ENCODE measurements at places on chromosomes 4 and X.

DNA sequence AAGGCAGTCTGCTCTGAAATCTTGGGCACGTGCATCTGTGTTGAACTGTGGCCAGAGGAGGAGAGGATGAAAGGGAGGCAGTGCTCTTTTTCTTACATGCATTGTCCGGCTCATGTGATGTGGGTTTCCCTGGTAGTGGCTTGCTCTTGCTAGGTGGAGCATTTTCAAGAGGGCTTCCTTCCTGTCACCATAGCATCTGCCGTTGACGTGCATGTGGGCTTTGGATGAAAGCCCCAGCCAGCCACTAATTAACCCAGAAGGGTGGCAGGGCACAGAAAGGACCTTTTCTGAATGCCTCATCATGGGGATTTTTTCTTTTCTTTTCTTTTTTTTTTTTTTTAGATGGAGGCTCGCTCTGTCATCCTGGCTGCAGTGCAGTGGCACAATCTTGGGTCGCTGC, 121.3 kb downstream of the GPR143 start:
- no peak for DNase-seq

DNA sequence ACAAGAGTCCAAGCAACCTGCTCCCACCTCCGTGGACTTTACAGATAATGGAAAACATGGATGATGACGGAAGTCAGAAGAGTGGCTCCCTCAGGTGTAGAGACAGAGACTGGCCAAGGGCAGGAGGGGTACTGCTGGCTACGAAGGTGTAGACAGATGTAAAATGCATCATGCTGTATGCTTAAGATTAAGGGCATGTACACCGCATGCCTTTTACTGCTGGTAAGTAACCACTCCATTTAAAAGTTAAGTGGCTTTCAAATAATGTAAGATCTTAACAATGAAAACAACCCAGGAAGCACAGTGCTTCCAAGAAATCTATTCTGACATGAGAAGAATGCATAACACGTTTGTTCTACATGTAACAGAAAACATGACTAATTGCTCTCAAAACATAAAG, 76.9 kb upstream of the FAM9B start:
- DNase-seq, result no peak

DNA sequence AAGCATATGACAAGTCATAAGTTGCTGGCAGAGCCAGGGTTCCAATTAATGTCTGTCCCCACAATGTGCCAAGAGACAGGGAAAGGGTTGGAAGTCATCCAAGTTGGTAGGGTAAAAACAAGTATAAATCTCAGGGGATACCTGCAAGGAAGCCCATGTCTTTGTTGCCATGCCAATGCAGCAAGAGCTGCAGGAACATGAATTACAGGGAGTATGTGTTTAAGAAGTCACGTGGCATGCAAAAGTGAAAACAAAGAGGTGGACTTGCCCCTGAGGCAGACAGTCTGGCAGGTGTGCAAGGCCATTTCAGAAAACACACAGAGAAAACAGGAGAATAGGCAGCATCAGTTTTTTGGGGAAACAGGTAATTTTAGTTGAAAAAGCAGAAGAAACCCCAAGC, 29.4 kb downstream of the C4orf51 start:
- no peak for DNase-seq

DNA sequence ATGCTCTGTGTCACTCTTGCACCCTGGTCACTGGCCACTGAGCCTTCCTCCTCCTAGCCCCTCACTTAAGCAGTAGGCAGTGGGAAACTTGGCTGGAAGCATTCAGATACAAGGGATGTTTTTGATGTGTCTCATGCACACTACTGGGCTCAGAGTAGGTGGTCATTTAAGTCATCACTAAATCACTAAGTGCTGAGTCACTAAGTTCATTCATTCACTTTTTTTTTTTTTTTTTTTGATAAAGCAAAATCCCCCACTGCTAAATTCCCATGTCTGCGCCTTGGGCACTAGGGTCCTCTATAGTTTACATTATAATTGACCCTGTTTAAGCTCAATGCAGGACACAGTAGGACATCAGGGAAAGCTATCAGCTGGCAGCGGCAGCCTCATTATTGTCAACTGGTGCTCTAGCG, 182.4 kb upstream of the MBNL3 start:
- DNase-seq, result no peak

GRCh38 chrX:96703816-96704215, 19.2 kb downstream of the DIAPH2 start:
- no peak for DNase-seq

GRCh38 chr4:152479428-152480026, 56.4 kb downstream of the FBXW7 start:
- DNase-seq, result no peak

DNA sequence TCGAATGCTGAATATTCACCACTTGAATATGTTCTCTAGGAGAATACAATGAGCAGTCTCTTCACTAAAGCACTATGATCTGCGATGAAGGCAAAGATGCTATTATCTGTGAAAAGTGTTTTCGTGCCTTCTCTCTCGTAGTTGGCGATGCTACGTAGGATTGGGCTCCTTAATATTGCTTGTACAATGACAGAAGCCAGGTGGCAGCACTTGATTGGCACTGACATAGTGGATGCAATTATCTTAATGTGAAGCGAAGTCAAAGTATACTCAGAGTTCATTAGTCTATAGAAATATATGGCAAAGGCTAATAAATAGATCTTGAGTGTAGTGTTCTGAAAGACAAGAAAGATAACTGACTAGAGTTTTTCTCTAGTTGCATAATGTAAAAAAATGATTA, 1135.7 kb upstream of the AGA start:
- no peak for DNase-seq

- no peak for DNase-seq
Observed at GRCh38 chrX:39915596-39915995, 182.2 kb downstream of the BCOR start.

- no peak for DNase-seq
Observed at GRCh38 chr4:118367872-118368271, 15.1 kb upstream of the PRSS12 start.

DNA sequence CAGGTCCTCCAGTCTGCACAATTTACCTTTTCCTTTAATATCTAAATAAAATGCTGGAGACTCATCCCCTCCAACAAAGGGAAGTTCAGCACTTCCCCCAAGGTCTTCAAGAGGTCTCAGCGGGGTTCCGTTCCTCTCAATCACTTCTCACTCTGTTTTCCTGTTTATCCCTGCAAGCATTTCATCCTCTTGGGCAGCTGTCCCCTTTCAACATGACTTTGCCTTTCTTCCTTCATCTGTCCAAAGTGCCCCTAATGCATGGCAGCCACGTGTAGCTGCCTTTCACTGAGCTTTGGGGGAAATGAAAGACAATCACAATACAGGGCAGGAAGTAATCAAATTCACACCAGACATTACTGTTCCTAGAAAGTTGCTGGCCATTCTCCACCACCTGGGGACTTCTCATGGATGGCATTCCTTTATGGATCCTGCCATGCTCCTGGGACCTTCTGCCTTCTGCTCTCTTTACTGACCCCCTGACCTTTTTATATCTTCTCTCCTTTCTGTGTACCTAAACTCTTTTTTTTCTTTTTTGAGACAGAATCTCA, 79.7 kb upstream of the USP9X start:
- DNase-seq, result no peak

- no peak for DNase-seq
Observed at GRCh38 chr4:74291471-74291870, 16.8 kb upstream of the EPGN start.

- DNase-seq, result no peak
Observed at GRCh38 chrX:48493890-48494364, 14.9 kb upstream of the PORCN start.

GRCh38 chrX:14010566-14010965, 19.1 kb downstream of the GEMIN8 start:
- DNase-seq, result no peak

GRCh38 chr4:131531087-131531486, 1618.0 kb upstream of the PCDH10 start:
- DNase-seq, result no peak

DNA sequence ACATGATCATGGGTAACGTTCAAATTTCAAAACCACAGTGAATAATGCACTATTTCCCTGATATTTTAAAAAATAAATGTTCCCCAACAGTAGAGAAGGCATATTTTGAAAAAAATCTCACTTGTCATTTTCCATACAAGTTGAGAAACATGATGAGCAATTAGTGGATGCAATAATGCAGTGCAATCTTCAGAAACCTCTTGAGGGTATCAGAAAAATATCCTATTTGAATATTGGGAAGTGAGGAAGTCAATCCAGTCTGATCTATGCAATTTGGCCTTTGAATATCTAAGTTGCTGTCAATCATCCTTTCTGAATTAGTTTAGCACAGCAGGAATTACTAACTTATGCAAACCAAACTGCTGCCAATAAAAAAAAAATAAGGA, 776.8 kb downstream of the PCDH18 start:
- no peak for DNase-seq

- DNase-seq, result no peak
Observed at GRCh38 chr4:27360131-27360530, 499.5 kb downstream of the STIM2 start.

DNA sequence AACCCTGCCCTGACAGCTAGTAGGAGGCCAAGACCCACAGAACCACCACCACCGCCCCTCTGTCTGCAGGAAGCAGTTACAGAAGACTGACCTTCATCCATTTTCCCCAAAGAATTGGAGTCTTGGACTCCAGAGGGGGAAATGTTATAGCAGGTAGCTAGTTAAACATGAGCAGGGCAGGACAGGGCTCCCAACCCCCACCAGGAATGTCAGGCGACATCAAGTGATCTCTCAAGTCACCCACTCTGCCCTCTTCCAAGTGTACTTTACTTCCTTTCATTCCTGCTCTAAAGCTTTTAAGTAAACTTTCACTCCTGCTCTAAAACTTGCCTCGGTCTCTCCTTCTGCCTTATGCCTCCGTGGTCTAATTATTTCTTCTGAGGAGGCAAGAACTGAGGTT, 17.1 kb upstream of the AADAT start:
- DNase-seq, result no peak

- no peak for DNase-seq
Observed at GRCh38 chrX:130834149-130834548, 68.9 kb downstream of the ENOX2 start.

GRCh38 chr4:1783970-1784369, 9.1 kb upstream of the FGFR3 start:
- no peak for DNase-seq

All from KG1 (cell line).